Activated CD4-positive, CD25-positive, alpha-beta regulatory T cell (primary cell): ENCODE measurements at places on chromosomes 2 and 18.

GRCh38 chr2:203987959-203988358 lies 51.4 kb downstream of the ICOS start:
- DNase-seq = no peak

DNA sequence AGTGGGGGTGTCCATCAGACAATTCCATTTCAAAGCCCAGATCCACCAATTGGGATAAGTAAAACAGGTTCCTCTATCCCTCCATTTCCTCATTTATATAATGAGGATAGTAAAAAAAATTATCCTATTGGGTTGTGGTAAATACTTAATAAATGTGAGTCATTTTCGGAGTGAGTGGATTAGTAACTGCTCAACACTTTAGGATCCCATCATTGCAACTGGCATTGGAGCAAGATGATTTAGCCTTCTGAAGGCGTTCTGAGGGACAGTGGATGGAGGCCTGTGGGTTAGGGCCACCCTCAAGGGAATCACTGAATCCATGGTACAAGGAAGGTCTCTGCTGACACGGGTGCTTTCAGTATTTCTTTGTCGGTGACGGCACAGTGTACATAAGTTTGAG lies 108.6 kb upstream of the FZD7 start:
- no peak for DNase-seq

DNA sequence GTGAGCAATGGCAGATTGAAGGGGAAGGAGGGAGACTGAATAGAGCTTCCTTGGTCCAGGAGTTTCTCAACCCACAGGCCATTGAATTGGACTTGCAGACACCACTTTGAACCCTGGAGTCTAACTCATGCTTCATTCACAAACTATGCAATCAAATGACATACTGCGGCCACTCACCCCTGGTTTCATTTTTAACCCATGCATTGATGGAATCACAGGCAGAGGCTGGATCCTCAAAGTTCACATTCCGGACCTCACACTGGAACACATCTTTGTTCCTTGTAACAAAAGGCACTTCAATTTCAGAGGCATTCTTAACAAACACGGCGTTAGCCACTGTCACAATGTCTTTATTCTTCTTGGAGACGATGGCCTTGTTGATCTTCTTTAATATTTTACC lies 40.7 kb downstream of the MRPL44 start:
- no peak for DNase-seq

- no peak for DNase-seq
These were observed 1380.1 kb downstream of the SUCLG1 start for GRCh38 chr2:83079007-83079406.

GRCh38 chr2:43074592-43075053 lies 151.8 kb downstream of the ZFP36L2 start:
- DNase-seq = no peak

DNA sequence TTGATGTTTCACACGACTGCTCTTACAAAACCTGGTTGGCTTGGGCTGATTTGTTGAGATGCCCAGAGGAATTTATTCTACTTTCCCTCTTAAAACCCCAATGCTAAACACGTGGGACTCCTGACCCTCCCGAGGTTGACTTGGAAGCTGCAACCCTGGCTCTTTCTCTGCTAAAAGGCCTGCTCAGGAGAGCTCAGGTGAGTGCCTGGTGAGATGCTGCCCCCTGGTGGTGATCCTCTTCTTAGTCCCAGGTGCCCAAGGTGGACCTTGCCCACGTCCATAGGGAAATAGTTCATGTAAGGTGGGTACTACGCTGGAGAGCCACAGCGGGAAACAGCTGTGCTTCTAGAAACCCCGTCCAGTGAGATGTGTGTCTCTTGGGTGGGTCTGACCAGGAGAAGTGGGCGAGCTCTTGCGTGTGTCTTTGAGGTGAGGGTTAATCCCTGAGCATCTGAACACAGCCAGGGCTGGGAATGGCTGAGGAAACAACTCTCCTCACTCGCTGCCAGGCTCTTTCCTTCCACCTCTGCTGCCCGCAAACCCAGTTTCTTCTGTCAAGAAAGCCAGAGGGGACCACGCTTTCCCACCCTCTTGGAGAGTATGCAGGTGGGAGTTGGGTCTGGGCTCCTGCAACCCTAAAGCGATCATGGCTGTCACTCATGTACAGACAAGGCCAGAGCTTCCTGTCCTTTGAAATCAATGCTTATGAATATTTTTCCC lies 25.5 kb upstream of the PXDN start:
- no peak for DNase-seq

- DNase-seq = no peak
These were observed 364.4 kb downstream of the ZNF521 start for GRCh38 chr18:24987303-24988252.

DNA sequence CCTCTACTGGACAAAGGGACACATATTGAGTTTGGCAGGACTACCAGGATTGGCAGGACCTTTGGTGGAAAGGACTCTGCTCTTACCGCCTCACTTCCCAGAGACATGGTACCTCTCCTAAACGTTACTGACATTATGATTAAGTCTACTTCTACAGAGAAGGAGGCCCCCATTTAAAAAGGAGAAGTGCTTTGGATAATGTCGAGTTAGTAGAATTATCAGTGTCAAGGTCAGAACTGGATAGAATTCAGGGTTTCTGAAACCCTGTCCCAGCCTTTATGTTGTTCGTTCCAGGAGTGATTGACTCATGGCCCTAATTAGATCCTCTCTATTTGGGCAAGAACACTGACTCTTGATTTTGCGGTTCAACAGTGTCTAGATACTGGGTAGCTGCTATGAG lies 45.8 kb downstream of the LRRTM1 start:
- DNase-seq = no peak
